ENCODE measurements at places on chromosomes 11 and 22.

DNA sequence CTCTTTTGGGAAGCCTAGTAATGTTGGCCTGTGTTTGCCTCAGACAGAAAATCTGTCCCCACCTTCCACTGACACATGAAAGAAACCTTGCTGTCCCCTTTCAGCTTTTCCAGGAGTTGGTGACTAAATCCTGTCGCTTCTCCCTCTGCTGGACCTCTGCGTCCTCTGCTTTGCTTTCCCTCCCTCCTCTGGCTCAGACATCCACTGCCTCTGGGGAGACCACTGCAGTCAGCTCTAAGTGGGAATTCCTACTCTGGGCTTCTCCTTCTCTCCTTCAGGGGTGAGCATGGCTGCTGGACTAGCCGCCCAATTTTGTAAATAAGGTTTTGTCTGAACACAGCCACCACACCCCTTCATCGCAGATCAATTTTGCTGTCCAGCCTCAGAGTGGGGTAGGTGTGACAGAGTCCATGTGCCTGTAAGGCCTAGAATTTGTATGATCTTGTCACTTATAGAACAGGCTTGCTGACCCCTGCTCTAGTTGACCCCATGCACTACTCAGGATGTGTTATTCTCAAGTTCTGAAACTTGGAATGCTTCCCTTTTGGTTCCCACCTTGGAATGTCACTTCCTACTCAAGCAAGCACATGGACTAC lies 23.0 kb downstream of the LRRC74B start:
- DNase-seq: no peak

DNA sequence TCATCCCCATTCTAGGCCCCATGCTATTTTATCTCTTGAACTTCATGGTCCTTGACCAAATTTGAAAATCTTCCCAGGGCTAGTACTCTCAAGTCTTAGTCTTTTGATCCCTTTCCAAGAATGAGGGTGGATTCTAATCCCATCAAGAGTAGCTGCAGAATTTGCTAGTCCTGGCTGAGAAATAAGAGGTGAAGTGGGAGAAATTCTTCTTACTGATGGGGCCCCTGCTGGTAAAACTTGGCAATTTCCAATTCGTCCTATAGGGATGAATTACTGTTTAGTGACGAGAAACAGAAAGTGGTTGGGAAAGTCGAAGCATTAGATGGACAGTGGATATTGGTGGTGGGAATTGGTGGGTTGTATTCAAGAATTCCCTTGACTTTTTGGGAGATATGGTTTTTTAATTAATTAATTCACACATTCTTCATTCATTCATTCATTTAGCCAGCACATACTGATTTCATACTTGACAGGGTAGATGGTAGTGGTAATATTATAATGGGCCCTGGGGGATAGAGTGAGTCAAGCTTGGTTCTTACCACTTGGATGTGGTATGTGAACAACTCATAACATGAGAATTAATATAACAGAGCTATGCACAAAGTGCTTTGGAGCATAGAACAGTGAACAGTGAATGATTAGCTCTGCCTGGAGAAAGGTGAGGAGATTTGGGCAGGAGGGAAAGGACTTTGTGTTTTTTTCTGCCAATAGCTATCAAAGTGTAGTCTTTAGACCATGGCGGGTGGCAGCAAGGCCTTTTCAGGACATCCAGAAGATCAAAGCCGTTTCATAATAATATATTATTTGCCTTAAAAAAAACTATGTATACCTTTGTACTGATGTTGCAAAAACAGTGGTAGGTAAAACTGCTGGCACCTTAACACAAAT lies 103.8 kb downstream of the STIM1 start:
- no peak for DNase-seq

DNA sequence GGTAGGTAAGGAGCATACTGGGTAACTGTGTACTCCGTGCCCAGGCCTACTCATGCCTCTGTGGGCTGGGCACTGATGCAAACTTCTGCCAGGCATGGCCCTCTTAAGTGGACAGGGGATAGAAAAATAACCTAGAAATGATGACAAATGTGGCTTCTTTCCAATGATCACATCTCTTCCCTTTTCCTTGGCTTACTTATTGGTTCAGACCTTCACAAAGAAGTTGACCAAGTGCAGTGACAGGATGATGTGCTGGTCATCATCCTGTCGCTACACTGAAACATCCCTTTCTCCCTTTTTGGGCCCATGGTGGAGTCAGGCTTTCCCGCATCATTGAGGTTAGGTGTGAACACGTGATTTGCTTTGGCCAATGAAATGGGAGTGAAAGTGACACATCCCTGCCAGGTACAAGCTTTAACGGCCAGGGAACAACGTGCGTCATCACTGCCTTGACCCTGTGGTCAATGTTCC lies 31.8 kb upstream of the APOBEC3A start:
- DNase-seq: no peak

DNA sequence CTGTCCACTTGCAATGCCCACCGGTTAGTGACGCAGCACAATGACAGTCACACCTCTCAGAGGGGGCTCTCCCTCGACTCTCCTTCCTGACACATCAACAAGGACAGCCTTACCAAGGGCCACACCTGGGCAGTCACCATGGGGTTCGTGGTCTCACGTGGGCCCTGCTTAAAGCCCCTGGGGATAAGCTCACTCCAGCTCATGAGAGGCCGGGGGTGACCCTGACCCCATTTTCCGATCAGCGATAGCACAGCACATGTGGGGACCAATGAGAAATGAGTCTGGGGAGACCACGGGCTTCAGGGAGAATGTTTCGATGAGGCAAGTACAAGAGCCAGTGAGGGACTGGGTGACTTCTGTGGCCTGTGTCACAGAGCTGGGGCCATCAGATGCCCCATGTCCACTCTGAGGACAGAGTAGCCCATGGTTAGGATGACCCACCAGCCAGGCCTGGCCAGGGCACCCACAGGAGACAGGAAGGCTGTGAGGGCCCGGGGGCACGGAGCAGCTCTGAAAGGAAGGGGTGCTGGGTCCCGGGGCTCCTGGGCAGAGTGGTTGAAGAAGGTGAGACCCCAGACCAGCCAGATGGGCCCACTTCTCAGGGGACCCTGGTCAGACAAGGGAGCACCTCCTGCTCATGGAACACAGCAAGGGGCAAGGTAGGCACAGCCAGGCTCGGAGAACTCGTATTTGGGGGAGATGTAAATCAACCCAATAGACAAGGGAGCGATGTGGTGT lies 128.8 kb downstream of the MED15 start:
- no peak for DNase-seq

- DNase-seq: no peak
These were observed 7.4 kb upstream of the INCENP start for GRCh38 chr11:62116451-62116850.

DNA sequence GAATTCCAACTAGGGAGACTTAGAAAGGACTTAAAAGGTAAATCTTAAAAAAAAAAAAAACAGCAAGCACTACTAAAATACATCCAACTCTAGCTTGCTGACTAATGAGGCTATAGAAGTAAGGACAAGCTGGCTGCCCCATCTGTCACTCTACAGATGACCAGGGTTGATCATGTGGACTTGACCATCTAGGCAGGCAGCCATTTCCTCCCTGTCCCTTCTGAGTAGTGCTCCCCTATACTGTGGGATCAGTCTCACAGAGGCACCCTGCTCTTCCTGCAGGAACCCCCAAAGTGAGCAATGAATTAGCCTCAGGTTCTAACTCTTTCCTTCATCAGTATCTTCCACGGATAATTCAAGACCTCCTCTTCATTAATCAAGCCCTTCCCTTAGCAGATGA lies 12.3 kb downstream of the SLC1A2 start:
- no peak for DNase-seq

DNA sequence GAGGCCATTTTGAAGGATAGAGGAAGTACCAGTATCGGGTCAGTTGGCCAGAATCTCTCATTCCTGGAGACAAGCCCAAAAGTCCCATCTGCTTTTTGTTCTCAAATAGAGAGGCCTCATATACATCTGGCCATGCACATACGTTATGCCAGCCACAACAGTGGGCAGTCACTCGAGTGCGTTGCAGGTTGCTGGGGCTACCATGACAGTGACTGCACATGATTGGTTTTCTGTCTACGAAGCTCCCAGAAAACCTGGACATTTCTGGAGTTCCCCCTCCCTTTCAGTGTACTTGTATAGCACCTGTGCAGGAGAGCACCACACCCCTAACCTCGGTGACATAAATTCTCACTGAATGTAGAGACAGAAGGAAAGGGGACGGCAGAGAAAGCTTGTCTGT lies 62.1 kb downstream of the C22orf31 start:
- no peak for DNase-seq

- peak; percentile 71 for DNase-seq
These were observed 83.8 kb downstream of the ME3 start for GRCh38 chr11:86588566-86589090.

DNA sequence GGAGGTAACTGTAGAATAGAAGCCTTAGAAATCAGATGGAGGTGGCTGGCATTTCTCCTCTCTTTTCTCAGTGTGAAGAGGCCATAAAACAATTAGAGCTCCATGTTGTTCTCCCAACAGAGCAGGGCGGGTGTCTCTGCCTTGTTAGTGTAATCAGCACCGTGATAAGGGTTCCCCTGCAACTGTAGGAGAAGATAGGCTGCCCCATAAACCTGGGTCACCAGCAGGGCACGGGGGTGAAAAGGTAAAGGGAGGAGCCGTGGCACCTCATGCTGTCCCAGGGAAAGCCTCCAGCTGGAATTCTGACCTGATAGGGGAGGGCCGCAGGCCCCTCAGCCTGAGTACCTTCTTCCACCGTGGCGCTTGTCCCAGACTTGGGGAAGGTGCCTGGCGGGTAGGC lies 68.7 kb downstream of the ISX start:
- DNase-seq: no peak

DNA sequence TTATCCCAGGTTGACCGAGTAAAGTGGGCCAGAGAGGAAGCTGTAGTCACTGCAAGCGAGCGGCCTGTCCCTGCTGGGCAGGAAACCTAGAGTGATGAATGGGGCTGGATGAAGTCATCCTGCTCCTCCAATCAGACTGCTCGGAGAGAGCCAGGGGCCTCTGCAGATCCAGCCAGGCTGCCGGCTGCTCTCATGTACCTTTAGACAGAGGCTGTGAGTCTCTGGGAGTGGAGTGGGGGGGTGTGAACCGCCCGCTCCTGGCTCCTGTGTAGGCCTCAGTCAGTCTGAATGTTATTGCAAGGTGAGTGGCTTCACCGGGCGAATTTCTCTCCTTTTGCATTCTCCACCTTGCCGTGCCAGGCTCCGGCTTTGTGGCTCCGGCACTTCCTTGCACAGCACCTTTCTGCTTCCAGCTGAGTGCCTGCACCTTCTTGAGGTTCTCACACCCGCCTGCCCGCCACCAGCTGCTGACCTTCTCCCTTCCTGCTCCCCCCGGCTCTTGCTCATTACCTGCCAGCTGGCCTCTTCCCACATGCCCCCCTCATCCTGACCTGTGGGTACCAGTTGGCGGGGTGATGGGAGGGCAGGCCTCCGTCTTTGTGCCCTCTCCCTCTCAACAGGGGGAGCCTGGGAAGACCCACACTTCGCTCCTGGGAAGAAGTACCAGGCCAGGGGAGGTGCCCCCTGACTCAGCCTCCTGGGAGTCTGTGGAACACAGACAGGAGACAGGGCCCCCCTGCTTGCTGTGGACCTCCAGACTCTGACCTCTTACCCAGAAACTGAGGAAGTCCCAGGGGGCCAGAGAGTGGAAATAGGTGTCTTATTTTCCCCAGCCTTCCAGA lies 79.9 kb downstream of the GRAMD1B start:
- DNase-seq: peak; percentile 39

DNA sequence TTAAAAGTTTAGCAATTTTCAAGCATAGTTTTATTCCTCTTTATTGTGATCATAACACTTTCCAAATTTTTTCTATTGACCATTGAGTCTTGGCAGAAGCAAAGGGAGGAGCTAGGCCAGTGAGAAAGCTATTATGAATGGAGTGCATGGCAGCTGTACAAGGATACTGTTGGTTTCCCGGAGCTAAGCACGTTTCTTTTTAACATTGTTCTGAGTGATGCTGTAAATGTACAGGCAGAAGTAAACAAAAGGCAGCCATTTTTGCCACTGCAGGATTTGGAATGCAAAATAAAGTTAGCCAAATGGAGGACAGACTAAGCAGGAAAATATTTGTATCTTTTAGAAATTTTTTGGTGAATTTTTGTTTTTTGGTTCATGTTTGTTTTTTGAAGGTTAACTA lies 16.2 kb downstream of the CBL start:
- no peak for DNase-seq

GRCh38 chr22:50670513-50670912 lies 2.1 kb upstream of the SHANK3 start:
- DNase-seq: no peak

DNA sequence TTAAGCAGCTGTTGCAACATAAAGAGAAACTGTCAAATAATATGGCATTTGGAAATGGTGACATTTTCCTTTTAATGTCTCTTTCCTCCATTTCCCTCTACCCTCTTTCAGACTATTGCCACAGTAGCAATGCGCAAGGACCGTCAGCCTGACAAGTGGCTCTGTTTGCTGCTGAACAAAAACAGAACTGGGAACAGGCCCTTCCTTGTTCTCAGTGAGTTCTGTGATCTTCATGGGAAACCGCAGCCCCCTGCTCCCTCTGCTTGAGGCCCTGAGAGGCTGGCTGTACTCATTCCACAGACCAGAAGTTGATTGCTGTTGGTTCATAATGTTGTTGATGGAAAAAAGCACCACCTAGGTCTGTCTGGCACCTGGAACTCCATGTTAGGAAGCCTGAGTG lies 559.7 kb downstream of the OPCML start:
- no peak for DNase-seq
